ENCODE measurements at places on chromosomes 1 and 21.

- DNase-seq, result no peak
These were observed 36.5 kb downstream of the PUM1 start for GRCh38 chr1:31029026-31029425.

- no peak for DNase-seq
These were observed 98.2 kb downstream of the ZC3H11B start for GRCh38 chr1:219514728-219515127.

- no peak for DNase-seq
These were observed 74.0 kb upstream of the CTTNBP2NL start for GRCh38 chr1:112322018-112322417.

- no peak for DNase-seq
These were observed 40.2 kb downstream of the IL12RB2 start for GRCh38 chr1:67347688-67348472.

DNA sequence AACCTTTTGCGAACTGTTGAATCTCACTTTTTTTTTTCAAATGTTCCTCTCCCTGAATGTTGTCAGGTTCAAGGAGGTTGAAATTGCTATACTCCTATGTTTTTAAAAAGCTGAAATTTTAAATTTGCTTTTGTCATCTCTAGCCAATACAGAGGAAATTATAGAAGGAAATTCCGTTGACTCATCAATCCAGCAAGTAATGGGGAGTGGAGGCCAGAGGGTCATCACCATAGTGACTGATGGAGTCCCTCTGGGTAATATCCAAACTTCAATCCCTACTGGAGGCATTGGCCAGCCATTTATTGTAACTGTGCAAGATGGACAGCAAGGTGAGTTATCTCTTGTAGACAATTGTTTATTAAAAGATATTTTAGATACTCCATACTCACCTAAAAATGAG, 36.3 kb downstream of the GABPB2 start:
- DNase-seq, result no peak
